ENCODE measurements at places on chromosomes 1 and 21.

DNA sequence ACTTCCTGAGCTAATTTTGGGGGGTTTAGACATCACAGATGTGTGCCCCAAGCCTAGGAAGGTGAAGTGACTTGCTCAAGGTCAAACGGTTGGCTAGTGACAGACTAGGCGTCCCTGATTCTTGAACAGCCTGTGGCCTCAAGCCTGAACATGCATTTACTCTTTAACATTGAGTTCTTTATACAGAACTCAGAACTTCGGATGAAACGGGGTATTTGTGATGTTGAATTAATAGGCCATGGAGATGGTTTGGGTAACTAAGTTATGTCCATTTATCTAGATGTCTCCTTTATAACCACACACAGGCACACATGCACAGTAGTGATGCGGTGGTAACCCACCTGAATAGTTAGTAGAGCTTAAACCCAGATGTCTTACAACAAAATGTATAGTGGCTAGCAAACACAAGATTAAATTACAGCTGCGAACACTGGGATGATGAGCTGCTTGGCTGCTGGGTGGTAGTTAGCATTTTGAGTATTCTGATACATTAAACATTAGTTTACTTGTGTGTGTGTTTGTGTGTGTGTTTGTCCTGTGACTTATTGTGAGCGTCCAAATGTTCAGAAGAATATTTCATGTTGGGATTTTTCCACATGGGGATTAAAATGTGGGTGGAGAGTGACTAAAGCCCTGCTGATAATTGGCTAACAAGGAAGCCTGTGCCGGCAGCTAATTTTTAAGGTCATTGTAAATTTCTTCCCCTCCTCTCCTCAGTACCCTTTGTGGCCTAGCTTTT, 2.3 kb downstream of the ATP1A1 start:
- peak; percentile 21 for DNase-seq

DNA sequence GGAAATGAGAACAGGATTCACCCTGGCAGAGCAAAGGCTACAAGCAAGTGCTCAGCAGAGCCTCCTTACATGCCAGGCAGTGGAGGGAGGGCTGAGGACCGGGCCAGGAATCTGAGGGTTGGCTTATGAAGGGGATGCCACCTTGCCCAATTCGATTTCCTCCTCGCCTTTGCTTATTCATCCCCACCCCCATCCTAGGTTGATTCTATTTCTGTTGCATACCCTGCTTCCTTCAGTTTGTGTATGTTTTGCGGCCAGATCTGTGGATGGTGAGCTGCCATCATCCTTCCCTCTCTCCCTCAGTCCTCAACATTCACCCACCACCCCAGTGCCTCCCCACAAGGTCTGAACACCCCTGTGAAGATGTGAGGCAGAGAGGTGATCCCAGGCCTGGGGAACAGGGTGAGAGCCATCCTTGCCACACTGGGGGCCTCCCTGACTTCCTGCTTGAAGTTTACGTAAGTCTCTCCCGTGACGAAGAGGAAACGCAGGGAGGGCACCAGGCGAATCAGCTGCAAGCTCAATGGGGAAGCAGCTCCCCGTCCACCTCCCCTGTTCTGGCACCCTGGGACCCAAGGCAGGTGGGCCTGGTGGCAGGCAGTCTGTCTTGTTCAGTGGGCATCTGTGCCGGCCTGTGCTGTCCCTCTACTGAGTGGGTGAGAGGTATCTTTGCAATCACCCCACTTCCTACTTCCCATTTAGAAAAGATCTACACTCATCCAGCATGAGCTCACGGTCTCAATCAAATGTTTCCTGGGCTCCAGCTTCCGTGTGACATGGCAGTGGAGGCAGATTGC, 50.6 kb upstream of the CNTN2 start:
- DNase-seq: no peak

DNA sequence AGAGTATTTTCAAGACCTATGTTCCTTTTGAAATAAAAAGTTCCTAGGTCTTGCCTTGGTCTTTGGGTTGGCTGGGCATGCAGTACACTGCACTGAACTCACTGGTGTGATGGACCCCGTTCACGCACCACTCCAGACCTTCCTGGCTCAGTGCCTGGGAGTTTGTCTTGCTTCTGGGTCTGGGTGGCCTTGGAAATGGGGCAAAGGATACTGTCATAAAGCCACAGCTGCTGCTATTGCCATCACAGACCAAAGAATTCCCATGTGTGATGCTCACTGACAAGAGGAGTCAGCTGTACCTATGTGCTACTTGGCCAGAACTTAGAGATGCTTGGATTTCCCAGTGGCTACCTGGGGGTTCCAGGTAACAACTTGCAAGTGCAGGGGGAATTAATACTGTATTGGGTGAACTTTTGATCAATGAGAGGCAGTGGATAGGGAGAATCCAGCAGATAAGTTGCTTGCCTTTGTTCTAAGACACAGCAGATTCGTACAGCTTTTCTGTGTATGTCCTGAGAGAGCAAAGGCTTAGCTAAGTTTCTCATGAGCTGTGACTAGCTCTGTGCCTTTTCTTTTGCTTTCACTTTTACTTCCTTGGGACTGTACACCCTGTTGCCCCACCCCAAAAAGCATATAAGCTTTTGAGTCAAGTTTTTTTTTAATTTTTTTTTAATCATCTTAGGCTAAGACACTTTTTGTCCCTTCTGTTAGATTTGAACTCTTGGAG, 115.3 kb downstream of the RUNX1 start:
- peak; percentile 28 for DNase-seq

- DNase-seq: no peak
Observed at GRCh38 chr1:112817555-112818373, 102.6 kb upstream of the PPM1J start.

- DNase-seq: no peak
Observed at GRCh38 chr21:15894596-15894995, 164.8 kb downstream of the USP25 start.

DNA sequence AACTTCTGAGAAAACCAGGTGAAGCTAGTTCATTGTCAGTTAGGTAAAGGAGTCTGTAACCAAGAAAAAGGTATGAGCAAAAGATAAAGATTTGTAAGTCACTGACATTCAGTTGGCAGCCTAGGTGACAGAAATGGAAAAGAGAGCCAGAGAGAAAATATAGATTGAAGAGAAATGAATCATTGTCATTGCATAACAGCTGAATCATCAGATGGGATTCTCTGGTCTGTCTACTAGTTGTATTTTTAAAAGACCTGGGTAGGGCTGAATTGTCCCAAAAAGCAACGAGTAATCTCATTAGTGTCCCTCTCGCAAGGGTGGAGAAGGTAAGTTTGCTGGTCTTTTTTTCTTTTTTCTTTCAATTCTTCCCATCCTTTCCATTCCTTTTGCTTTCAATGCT, 36.6 kb downstream of the PTGS2 start:
- DNase-seq: no peak

DNA sequence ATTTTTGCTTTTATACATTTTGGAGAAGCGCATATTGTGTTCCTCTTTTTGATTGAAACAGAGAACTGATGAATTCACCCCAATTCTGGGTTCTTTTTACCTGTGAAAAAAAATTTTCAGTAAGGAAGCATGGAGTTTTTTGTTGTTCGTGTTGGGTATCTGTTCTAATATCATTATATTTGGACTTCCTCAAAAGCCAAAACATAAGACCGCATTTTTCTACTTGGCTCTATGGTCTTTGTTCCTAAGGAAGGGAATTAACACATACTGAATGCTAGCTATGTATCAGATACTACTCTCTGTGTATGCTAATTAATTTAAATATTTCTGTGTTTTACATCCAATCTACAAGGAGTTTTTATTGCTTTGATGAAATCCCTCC, 12.9 kb downstream of the EPB41 start:
- no peak for DNase-seq

DNA sequence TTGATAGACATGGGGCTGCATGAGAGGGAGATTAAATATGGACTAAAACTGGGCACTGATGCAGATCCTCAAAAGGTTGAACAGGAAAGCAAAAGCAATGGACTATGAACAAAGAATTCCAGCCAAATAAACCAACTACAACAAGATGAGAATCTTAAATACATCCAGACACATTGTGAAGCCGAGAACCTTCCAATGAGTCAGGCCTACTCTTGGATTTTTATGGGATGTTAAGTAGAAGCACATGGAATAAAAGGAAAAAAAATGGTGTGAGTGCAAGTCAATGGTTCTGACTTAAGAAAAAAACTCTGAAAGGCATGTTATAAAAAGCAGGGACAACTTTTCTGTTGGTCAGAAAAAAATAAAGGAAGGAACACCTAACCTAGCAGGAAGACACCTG, 227.2 kb downstream of the DPYD start:
- no peak for DNase-seq

- no peak for DNase-seq
Observed at GRCh38 chr1:170594066-170594626, 62.2 kb downstream of the GORAB start.

Measured in effector memory CD8-positive, alpha-beta T cell (primary cell).